ENCODE measurements at places on chromosomes 16 and 17. TPM values are rescaled to one million over a fixed set of nuclear protein-coding genes. Genes with fewer than 3 reads are reported as not detected.

TSPAN10 gene
- not detected for total RNA-seq

KRTAP2-3 gene
- total RNA-seq: not detected

CNTD1 gene
- total RNA-seq: not detected

SPN gene
- total RNA-seq: 4.5 TPM

TTLL6 gene
- not detected for total RNA-seq

GRCh38 chr16:27208796-27209195 is 5.5 kb downstream of the KDM8 start:
- no peaks in the 10 kb centered on the region for H3K27me3 ChIP-seq
- no peak overlapping the region for H3K4me3 ChIP-seq
- no peak overlapping the region for H3K27ac ChIP-seq
- peaks cover 20% of the 10 kb centered on the region for H3K36me3 ChIP-seq
- no peaks in the 10 kb centered on the region for H3K4me1 ChIP-seq
- no peak for DNase-seq

GRCh38 chr16:84032458-84033178 is 10.0 kb downstream of the SLC38A8 start:
- no peak overlapping the region for H3K27ac ChIP-seq
- H3K4me3 ChIP-seq: no peak overlapping the region
- DNase-seq: no peak
- H3K4me1 ChIP-seq: no peaks in the 10 kb centered on the region

DNA sequence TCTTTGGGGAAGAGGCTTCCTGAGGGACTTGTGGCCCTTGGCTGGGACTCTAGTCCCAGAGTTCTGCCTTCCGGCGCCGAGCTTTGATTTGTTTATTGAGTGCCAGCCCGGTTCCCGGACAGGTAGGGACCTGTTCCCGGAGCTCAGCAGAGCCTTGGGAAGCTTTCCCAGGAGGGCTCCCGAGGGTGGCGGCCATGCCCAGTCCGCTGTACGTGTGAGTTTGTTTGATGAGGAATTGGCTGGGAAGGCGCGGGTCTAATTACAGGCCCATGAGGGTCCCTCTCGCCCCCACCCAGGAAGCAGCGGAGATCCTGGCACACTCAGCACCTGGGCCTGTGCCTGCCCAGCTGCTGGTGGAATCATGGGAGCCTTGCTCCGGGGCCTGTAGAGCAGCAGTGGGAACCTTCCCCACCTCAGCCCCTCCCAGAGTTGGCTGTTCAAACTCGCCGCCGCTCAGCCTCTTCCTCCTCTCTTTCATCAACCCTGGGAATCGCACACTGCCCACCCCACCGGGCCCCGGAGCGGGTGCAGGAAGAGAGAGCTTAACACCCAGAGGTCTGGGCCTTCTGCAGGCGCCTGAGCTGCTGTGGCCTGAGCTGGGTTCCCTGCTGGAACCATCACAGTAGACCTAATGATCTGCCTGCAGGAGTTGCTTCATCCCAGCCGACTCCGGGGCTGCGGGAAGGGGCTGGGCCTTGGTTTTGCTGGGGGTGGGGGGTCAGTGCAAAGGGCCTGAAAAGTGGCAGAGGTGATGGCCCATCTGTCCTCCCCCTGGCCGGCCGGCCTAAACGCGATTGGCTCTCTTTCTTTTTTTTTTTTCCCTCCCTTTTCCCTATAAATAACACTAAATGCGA is 313.7 kb downstream of the SEC14L1 start:
- no peaks in the 10 kb centered on the region for H3K4me1 ChIP-seq
- no peak overlapping the region for H3K4me3 ChIP-seq
- no peaks in the 10 kb centered on the region for H3K36me3 ChIP-seq
- peak overlapping the region; percentile 32 for H3K27ac ChIP-seq
- DNase-seq: no peak

DNA sequence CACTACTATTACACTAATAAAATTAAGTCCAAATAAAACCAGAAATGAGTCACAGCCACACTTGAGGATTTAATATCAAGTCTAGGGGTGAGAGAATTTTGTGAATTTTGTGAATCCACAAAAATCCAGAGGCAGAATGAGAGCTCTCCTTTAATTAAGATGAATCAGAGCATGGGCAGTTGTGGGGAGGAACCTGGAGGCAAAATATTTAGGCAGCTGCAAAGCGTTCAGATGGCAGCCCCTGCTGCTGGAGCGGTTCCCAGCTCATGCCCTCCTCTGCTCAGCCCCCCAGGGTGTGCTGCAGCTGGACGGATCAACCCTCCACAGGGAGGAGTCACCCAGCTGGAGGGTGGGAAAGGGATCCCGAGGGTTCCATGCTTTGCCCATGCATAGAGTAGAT is 43.4 kb upstream of the IRX6 start:
- H3K27ac ChIP-seq: no peak overlapping the region
- no peaks in the 10 kb centered on the region for H3K4me1 ChIP-seq
- DNase-seq: no peak
- H3K27me3 ChIP-seq: no peaks in the 10 kb centered on the region
- no peaks in the 10 kb centered on the region for H3K36me3 ChIP-seq

GRCh38 chr17:17553217-17554195 is 38.0 kb downstream of the PEMT start:
- peak overlapping the region; percentile 89 for H3K27ac ChIP-seq
- no peak for DNase-seq
- no peaks in the 10 kb centered on the region for H3K36me3 ChIP-seq

DNA sequence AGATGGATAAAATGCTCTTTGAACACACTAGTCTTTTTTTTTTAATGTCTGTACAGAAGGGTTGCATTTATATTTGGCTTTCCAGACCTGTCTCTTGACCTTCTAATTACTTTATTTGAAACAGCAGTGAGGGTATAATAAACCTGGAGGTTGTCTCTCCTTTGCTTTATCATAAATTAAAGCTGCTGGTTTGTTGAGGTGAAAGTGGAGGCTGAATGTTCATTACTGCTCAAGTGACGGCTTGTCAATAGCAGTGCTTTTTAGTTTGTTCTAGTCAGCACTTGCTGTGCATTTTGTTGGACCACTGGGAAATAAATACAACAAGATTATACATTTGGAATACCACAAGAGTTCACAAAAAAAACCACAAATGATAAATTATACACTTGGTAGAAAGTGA is 264.2 kb downstream of the IRX3 start:
- no peak overlapping the region for H3K4me3 ChIP-seq
- H3K27me3 ChIP-seq: no peaks in the 10 kb centered on the region
- H3K4me1 ChIP-seq: no peaks in the 10 kb centered on the region
- DNase-seq: no peak
- no peak overlapping the region for H3K27ac ChIP-seq

DNA sequence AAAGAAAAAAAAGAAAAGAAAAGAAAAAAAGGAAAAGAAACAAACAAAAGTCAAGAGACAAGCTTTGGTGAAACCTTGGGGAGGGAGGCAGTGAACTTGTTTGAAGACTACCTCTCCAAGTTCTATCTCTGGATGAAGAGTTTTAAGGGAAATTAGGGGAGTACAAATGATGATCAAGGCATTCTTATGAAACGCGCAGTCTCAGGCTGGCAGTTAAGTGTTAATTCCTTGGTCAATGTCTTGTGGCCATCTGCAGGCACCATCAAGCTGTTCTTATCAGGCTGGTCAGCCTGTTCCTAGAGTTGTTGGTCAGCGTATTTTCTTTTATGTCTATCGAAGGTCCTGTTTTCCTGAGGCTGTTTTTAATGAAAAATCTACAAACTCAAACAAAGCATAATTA is 8.2 kb upstream of the DRG2 start:
- H3K27ac ChIP-seq: no peak overlapping the region
- no peaks in the 10 kb centered on the region for H3K27me3 ChIP-seq
- no peak overlapping the region for H3K4me3 ChIP-seq
- DNase-seq: no peak

- H3K27me3 ChIP-seq: no peaks in the 10 kb centered on the region
- DNase-seq: no peak
- no peak overlapping the region for H3K27ac ChIP-seq
- H3K4me3 ChIP-seq: no peak overlapping the region
- no peaks in the 10 kb centered on the region for H3K4me1 ChIP-seq
- peaks cover 28% of the 10 kb centered on the region for H3K36me3 ChIP-seq
Observed at GRCh38 chr17:51263006-51263405, 2.7 kb downstream of the UTP18 start.

GRCh38 chr16:8682551-8683259 is 8.3 kb downstream of the ABAT start:
- H3K27me3 ChIP-seq: no peaks in the 10 kb centered on the region
- no peak for DNase-seq
- H3K27ac ChIP-seq: no peak overlapping the region
- H3K4me3 ChIP-seq: no peak overlapping the region

DNA sequence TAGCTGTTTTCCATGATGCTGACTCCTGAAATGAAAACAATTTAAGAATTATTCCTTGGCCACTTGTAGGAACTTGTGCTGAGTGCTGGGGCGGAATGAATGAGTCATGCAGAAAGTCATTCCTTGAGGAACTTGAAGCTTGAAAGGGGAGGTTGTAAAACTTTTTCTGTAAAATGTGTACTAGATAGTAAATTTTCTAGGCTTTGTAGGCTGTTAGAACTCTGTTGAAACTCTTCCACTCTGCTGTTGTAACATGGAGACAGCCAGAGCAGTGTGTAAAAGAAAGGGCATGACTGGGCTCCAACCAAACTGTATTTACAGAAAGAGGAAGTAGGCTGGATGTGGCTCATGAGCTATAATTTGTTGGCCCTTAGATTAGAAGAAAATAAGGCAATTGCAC is 46.1 kb downstream of the ABCA8 start:
- H3K4me3 ChIP-seq: no peak overlapping the region
- peak; percentile 77 for DNase-seq
- H3K4me1 ChIP-seq: no peaks in the 10 kb centered on the region

- no peaks in the 10 kb centered on the region for H3K36me3 ChIP-seq
- no peak for DNase-seq
- H3K27me3 ChIP-seq: no peaks in the 10 kb centered on the region
Observed at GRCh38 chr16:87201790-87202189, 115.4 kb downstream of the C16orf95 start.

DNA sequence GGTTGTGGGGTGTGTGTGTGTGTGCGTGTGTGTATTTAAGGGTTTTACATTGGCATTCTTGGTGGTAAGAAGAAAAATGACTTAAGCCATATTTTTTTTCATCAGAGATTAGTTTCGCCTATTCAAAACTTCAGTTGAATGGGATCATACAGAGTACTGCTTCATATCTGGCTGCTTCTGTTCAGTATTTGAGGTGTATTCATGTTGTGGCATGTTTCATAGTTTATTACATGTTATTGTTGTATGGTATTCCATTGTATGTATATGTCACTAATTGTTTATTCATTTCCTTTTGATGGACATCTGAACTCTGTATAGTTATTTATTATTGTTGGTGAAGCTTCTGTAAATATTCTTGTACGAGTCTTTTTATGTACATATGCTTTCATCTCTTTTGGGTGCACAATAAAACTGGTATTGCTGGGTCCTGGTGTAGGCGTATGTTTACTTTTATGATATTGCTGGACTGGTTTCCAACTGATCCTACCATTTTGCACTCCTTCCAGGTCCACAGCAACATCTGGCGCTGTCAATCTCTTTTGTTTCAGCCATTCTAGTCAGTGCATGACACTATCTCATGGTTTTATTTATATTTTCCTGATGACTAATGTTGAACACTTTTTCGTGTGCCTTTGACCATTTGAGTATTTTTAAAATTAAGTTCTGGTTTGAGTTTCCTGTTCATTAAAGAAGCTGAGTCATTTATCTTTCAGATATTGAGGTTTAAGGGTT is 77.4 kb upstream of the MAF start:
- no peaks in the 10 kb centered on the region for H3K27me3 ChIP-seq
- no peak overlapping the region for H3K4me3 ChIP-seq
- DNase-seq: no peak
- no peak overlapping the region for H3K27ac ChIP-seq
- no peaks in the 10 kb centered on the region for H3K4me1 ChIP-seq

GRCh38 chr17:67353929-67354574 is 12.3 kb downstream of the PSMD12 start:
- H3K27ac ChIP-seq: no peak overlapping the region
- H3K4me3 ChIP-seq: no peak overlapping the region
- DNase-seq: no peak
- H3K27me3 ChIP-seq: no peaks in the 10 kb centered on the region
- H3K36me3 ChIP-seq: peaks cover 51% of the 10 kb centered on the region

DNA sequence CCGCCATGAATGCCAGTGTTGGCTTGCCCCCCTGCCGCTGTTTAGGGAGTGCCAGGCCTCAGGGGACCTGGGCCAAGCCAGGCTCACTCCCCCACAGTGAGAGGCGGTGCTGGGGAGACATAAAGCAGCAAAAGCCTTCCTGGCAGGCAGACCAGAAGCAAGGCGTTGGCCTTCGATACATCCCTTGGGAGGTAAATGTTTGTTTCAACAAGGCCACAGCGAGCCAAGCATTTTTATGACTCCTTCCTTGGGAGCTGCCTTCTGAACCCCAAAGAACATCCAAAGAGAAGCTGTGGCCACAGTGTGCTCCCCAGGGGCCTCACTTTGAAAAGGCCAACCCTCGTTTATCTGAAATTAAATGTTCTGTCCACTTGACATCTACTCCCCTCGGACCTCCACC is 119.7 kb upstream of the CIBAR2 start:
- no peaks in the 10 kb centered on the region for H3K27me3 ChIP-seq
- no peak overlapping the region for H3K27ac ChIP-seq

GRCh38 chr17:18100616-18101015 is 7.9 kb upstream of the MYO15A start:
- H3K36me3 ChIP-seq: peaks cover 52% of the 10 kb centered on the region
- DNase-seq: no peak
- no peak overlapping the region for H3K4me3 ChIP-seq
- H3K27ac ChIP-seq: no peak overlapping the region

- H3K36me3 ChIP-seq: no peaks in the 10 kb centered on the region
- no peak for DNase-seq
- H3K27ac ChIP-seq: no peak overlapping the region
- no peaks in the 10 kb centered on the region for H3K4me1 ChIP-seq
- H3K4me3 ChIP-seq: no peak overlapping the region
- no peaks in the 10 kb centered on the region for H3K27me3 ChIP-seq
Observed at GRCh38 chr16:72856797-72857196, 191.1 kb downstream of the ZFHX3 start.

- no peaks in the 10 kb centered on the region for H3K4me1 ChIP-seq
- H3K36me3 ChIP-seq: no peaks in the 10 kb centered on the region
- no peak overlapping the region for H3K27ac ChIP-seq
- H3K4me3 ChIP-seq: no peak overlapping the region
- DNase-seq: no peak
Observed at GRCh38 chr16:5430598-5430997, 333.0 kb upstream of the EEF2KMT start.

GRCh38 chr17:74170924-74171323 is 32.6 kb upstream of the RPL38 start:
- H3K4me1 ChIP-seq: no peaks in the 10 kb centered on the region
- no peaks in the 10 kb centered on the region for H3K36me3 ChIP-seq
- H3K4me3 ChIP-seq: no peak overlapping the region
- H3K27me3 ChIP-seq: no peaks in the 10 kb centered on the region
- no peak for DNase-seq

All from right atrium auricular region (tissue), 2 donors.